ENCODE measurements at places on chromosomes 7 and 10. TPM values are rescaled to one million over a fixed set of nuclear protein-coding genes. Genes with fewer than 3 reads are reported as not detected.
A peak's percentile ranks its signal among the peaks of the same experiment; 100 is the strongest.

DNA sequence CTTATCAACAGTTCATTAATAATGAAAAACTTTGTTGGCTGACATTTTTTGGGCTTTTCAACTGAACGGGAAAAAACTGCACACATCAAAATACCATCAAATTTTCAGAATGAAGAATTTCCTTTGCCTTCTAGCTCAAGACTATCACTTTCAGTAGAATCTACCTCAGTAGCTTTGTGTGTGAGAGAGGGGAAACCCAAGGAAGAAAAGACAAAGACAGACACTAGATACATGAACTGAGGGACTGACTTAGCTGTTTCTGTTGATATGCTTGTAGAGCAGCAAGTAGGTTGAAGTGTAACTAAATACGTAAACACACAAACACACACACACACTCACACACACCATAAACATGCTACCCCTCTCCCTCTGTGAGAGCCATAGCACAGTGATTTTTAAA, 257.1 kb downstream of the CDK14 start:
- H3K27ac ChIP-seq: no peak overlapping the region
- no peak for DNase-seq
- H3K36me3 ChIP-seq: no peaks in the 10 kb centered on the region
- no peaks in the 10 kb centered on the region for H3K27me3 ChIP-seq

PNLIPRP2 gene
- not detected for total RNA-seq

CLRN3 gene
- not detected for total RNA-seq

DNA sequence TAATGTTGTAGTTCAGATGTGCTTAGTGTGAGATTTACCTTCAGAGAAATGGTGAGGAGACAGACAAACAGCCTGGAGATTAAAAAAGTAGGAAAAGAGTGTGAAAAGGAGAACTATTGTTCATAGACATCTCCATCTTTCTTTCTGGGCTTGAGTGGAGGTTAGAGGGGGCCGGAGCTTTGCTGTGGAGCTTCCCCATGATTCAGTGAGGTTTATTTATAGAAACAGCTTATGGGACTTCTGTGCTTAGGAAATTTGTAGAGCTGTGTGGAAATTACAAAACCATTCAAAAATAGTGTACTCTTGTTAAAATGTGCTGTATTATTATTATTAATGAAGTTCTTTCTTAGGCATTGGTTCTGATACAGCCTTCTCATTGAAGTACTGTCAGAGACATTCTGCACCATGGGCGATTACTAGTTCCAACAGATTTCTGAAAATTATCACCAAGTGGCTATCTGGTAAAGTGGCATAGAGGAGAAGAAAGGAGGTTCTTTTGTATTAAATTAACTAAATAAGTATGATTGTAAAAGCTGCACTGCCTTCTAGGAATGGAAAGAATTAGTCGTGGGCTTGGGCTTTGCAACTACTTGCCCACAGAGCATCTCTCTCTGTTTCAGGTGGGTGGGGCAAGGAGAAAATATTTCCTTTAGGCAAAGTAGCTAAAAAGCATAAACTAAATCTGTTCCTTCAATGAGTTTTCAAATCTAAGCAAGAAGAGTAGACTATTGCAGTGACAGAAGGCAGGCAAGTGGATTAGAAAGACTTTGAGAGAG, 8.7 kb upstream of the TCAF1 start:
- H3K4me3 ChIP-seq: no peak overlapping the region
- peak; percentile 61 for DNase-seq
- H3K4me1 ChIP-seq: peaks cover 18% of the 10 kb centered on the region
- peak overlapping the region; percentile 78 for H3K27ac ChIP-seq
- H3K27me3 ChIP-seq: no peaks in the 10 kb centered on the region
- H3K36me3 ChIP-seq: no peaks in the 10 kb centered on the region

GRCh38 chr7:80618096-80618495, 20.3 kb upstream of the CD36 start:
- DNase-seq: no peak
- H3K4me3 ChIP-seq: no peak overlapping the region
- no peak overlapping the region for H3K27ac ChIP-seq
- H3K4me1 ChIP-seq: peaks cover 24% of the 10 kb centered on the region
- no peaks in the 10 kb centered on the region for H3K36me3 ChIP-seq

FGFR2 gene
- total RNA-seq: not detected

- no peak overlapping the region for H3K27ac ChIP-seq
- H3K4me1 ChIP-seq: peaks cover 27% of the 10 kb centered on the region
- no peaks in the 10 kb centered on the region for H3K27me3 ChIP-seq
- peak; percentile 79 for DNase-seq
- H3K36me3 ChIP-seq: no peaks in the 10 kb centered on the region
- no peak overlapping the region for H3K4me3 ChIP-seq
Observed at GRCh38 chr10:78211561-78212051, 177.9 kb downstream of the RPS24 start.

DNA sequence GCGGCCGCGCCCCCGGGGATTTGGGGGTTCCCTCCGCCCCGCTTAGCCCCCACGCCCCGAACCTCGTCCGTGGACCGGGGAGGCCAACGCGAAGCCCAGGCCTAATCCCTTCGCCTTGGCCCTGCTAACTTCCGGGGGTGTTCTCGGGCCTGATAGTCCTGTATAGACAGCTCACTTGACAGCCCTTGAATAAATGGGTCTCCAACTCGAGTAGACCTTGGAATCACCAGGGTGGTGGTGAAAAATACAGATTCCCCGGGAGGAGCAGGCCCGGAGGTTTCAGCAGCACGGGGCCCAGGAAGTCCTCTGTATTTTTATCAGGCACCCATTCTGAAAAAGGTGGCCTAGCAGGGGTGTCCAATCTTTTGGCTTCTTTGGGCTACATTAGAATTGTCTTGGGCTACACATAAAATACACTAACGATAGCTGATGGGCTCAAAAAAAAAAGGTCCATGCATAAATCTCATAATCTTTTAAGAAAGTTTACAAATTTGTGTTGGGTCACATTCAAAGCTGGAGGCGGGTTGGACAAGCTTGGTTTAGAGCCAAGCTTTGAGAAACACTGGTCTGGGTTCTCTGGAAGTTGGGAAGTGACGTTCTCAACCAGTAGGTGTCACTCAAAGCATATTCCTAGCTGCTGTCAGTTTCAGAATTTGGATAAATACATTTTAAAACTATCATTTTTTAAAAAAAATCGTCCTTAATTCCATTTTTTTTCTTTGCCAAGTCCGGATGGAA, 221.7 kb downstream of the PHTF2 start:
- no peaks in the 10 kb centered on the region for H3K27me3 ChIP-seq
- no peaks in the 10 kb centered on the region for H3K36me3 ChIP-seq
- DNase-seq: peak; percentile 92
- H3K4me3 ChIP-seq: peak overlapping the region; percentile 84
- peaks cover 25% of the 10 kb centered on the region for H3K4me1 ChIP-seq
- peak overlapping the region; percentile 76 for H3K27ac ChIP-seq

AFAP1L2 gene
- not detected for total RNA-seq

CAMK1D gene
- total RNA-seq: 0.13 TPM

DNA sequence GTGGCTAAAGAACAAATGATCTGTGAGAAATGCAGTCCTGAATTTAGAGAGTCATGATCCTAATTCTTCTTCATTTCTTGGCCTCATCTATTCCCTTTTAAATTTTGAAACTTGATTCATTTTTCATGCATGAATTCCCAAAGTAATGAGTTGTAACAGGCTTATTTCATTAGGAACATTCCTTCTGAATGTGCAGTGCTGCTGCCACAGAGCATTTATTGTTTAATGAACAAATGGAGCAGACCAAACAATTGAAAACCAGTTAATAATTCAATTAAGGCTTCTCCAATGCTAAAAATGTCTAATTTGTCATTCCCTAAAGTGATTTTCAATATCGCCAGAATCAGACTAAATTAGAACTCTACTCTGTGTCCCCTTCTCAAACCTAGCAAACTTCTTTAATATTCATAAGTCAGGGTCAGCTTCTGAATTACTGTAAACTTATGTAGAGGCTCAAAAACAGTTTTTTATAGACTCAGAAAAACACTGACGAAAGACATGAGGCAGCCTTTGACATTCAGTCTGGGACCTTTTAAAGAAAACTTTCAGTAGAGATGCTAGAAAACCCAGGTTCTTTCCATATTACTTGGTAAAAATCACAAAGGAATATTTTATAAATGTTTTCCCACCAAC, 14.5 kb downstream of the LSMEM1 start:
- DNase-seq: peak; percentile 37
- peak overlapping the region; percentile 21 for H3K27ac ChIP-seq

CYCS gene
- total RNA-seq: 56.9 TPM

DNA sequence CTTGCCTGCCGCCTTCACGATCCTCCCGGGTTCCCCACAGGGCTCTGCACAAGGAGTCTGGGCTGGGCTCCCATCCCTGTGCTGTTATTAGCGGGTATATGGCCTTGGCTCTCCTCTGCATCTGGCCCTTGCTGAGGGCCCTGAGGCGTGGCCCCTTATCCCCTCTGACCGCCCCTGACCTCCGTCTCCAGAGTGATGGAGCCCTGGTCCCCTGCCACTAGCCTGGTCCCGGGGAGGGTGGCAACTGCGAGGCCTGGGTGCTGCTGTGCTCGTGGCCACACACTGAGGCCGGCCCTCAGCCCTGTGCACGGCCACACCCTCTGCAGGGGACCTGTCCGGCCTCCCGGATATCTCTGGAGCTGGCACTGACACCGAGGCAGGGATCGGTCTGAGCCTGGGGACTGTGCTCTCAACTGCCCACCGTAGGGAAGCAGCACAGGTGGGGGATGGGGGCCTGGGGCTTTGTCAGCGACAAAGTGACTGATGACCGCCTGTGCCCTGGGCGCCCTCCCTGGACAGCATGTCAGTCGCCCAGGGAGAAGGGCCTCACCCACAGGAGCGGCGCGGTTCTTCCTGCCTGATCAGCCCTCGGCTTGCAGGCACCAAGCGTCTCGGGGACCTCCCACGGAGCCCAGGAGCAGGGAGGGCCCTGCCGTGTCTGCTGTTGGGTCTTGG, 72.4 kb downstream of the NKX6-2 start:
- H3K36me3 ChIP-seq: no peaks in the 10 kb centered on the region
- H3K27me3 ChIP-seq: no peaks in the 10 kb centered on the region
- H3K4me1 ChIP-seq: no peaks in the 10 kb centered on the region
- no peak for DNase-seq

DNA sequence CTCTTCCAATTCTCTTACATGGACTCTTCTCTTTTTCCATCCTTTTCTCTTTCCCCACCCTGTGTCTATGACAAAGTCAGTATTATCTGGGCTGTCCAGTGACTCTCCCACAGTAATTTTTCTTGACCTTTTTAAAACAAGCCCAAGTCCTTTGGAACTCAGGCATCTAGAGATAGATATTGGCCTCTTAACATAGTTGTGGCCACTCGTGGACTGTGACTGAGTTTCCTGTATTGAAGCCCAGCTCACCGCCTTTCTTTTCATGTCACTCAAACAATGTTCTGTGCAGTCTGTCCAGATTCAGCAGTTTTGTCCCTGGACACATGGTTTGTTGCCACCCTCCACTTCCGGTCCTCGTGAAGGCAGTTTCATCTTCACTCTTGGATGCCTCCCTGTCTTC, 110.9 kb upstream of the CDC14C start:
- no peaks in the 10 kb centered on the region for H3K27me3 ChIP-seq
- no peak overlapping the region for H3K27ac ChIP-seq
- no peaks in the 10 kb centered on the region for H3K4me1 ChIP-seq
- H3K4me3 ChIP-seq: no peak overlapping the region
- DNase-seq: no peak
- no peaks in the 10 kb centered on the region for H3K36me3 ChIP-seq

- peaks cover 42% of the 10 kb centered on the region for H3K4me1 ChIP-seq
- no peaks in the 10 kb centered on the region for H3K36me3 ChIP-seq
- H3K4me3 ChIP-seq: peak within 1 kb of the TSS; percentile 83
Observed at GRCh38 chr10:80205477-80206276, at the start of gene ANXA11. TSS of gene ANXA11 (minus strand) at chr10:80205537. CDS start at chr10:80172861, 32,676 bp downstream.

GRCh38 chr10:119301397-119301796, 94.0 kb downstream of the GRK5 start:
- no peak overlapping the region for H3K27ac ChIP-seq
- no peaks in the 10 kb centered on the region for H3K27me3 ChIP-seq
- no peak for DNase-seq
- H3K4me1 ChIP-seq: peaks cover 4% of the 10 kb centered on the region
- no peak overlapping the region for H3K4me3 ChIP-seq

GRCh38 chr7:5679048-5679812, 102.2 kb downstream of the RNF216 start:
- no peaks in the 10 kb centered on the region for H3K27me3 ChIP-seq
- H3K36me3 ChIP-seq: no peaks in the 10 kb centered on the region
- H3K4me1 ChIP-seq: peaks cover 12% of the 10 kb centered on the region
- no peak overlapping the region for H3K4me3 ChIP-seq
- no peak for DNase-seq

POMZP3 gene
- total RNA-seq: 2.7 TPM

NKX1-2 gene
- total RNA-seq: not detected

TRIM50 gene
- total RNA-seq: not detected

GRCh38 chr10:1661859-1662437, 75.4 kb downstream of the ADARB2 start:
- H3K4me3 ChIP-seq: no peak overlapping the region
- H3K27ac ChIP-seq: no peak overlapping the region
- DNase-seq: no peak
- H3K36me3 ChIP-seq: no peaks in the 10 kb centered on the region
- H3K4me1 ChIP-seq: no peaks in the 10 kb centered on the region

PPP1R3C gene
- 238 TPM for total RNA-seq

DNA sequence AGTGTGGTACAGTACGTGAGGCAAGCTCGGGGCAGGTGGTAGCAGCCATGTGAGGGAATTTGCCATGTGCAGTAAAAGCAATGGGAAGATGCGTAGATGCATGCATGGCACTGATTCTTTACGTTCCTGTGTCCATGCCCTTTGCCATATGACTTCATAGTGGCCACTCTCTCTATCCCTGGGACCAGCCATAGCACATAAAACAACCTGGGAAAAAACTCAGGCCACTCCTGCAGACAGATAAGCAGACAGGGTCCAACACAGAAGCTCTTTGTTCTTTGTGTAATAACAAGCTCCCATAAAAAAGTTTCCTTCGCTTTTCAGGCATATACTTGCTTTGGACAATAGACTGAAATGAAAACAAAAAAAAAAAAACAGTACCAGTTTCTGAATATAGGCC, 622.4 kb upstream of the POM121L12 start:
- no peak overlapping the region for H3K4me3 ChIP-seq
- H3K4me1 ChIP-seq: no peaks in the 10 kb centered on the region
- H3K36me3 ChIP-seq: no peaks in the 10 kb centered on the region
- H3K27ac ChIP-seq: no peak overlapping the region

BUD31 gene
- total RNA-seq: 71.8 TPM

ANXA7 gene
- 152 TPM for total RNA-seq
